Sigmoid colon (tissue), 7 donors: ENCODE measurements at places on chromosomes 3 and 15. TPM values are rescaled to one million over a fixed set of nuclear protein-coding genes. Genes with fewer than 3 reads are reported as not detected.

DIPK2A gene
- 49.9 TPM for total RNA-seq

CHAC1 gene
- 0.66 TPM for total RNA-seq

DNA sequence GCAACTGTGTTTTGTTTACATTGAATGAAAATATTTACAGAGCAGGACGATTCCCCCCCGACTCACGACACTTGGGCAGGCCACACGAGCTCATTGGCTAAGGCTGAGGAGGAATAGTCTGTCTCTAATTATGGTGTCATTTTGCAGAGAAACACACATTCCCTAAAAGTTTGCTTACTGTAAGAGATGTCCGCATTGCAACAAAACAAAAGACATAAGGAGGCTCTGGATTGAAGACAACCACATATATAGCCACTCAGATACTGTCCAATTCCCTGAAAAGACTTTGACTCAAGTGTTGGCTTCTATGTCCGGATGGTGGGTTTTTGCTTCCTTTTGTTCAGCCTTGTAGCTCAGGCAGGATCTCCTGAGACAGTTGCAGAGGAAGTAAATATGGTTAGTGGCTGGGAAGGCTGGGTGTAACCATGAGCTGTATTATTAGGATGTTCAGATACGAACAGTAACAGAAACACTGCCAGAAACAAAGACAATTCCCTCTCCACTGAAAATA is 170.4 kb downstream of the KLHL25 start:
- no peak for DNase-seq

DNA sequence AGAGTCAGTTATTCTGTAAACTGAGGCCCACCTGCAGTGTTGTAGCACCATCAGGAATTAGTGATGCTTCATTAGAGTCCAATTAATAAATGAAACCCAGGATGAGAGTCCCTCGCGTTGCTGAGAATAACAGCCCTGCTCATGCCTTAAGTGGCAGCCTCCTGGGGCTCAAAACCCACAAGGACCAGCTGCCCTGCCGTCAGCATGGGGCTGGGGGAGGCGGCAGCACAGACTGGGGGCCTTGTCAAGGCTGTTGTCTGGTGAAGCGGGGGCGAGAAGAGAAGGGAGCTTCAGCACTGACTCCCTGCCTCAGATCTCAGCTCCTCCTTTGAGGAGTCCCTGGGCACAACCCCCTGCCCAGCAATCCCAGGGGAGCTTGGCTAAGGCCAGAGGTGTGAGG is 21.0 kb downstream of the CCDC33 start:
- DNase-seq = no peak

- DNase-seq = no peak
Measured at GRCh38 chr3:13424141-13424844, 4.2 kb upstream of the NUP210 start.

- no peak for DNase-seq
Measured at GRCh38 chr3:170560717-170561382, 25.0 kb downstream of the SLC7A14 start.

DNA sequence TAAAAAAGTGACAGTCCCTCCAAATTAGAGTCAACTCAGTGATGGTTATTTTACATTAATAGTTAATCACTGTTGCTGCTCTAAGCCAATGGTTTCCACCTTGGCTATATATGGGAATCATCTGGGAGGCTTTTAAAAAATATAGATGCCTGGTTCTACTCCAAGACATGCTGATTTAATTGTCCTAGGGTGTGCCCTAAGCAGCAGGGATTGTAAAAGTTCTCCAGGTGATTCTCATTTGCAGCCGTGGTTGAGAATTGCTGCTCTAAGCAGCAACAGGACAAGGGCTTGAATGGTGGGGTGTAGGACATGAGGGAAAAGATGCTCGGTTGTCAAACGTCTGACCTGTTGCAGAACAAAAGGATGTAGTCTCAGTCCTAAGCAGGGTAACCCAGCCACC is 405.1 kb upstream of the MCTP2 start:
- DNase-seq = no peak
